ENCODE measurements at places on chromosomes 12 and 14. TPM values are rescaled to one million over a fixed set of nuclear protein-coding genes. Genes with fewer than 3 reads are reported as not detected.

DNA sequence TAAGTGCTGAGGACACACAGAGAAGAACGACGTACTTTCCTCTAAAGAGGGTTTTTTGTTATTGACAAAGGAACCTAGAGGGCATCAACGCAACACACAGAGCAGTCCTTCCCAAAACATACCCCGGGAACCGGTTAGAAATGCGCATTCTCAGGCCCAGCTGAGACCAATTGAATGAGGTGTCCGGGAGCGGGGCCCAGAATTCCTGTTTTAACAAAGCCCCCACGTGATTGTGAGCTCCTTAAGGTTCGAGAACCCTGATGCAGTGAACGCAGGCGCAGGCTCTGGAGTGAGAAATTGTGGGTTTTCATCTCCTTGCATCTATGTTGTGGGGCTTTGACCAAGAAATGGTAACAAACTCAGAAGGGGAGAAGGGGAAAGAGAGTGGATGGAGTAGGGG lies 51.0 kb upstream of the TBX3 start:
- H3K27me3 ChIP-seq: peaks cover 1% of the 10 kb centered on the region
- H3K27ac ChIP-seq: no peak overlapping the region
- H3K4me3 ChIP-seq: no peak overlapping the region
- no peaks in the 10 kb centered on the region for H3K36me3 ChIP-seq

Gene GPR137C
- total RNA-seq: 3.8 TPM

- no peaks in the 10 kb centered on the region for H3K4me1 ChIP-seq
- no peak for DNase-seq
- H3K27ac ChIP-seq: no peak overlapping the region
- H3K36me3 ChIP-seq: no peaks in the 10 kb centered on the region
- H3K4me3 ChIP-seq: no peak overlapping the region
These were observed 19.8 kb downstream of the MMAB start for GRCh38 chr12:109553483-109553882.

DNA sequence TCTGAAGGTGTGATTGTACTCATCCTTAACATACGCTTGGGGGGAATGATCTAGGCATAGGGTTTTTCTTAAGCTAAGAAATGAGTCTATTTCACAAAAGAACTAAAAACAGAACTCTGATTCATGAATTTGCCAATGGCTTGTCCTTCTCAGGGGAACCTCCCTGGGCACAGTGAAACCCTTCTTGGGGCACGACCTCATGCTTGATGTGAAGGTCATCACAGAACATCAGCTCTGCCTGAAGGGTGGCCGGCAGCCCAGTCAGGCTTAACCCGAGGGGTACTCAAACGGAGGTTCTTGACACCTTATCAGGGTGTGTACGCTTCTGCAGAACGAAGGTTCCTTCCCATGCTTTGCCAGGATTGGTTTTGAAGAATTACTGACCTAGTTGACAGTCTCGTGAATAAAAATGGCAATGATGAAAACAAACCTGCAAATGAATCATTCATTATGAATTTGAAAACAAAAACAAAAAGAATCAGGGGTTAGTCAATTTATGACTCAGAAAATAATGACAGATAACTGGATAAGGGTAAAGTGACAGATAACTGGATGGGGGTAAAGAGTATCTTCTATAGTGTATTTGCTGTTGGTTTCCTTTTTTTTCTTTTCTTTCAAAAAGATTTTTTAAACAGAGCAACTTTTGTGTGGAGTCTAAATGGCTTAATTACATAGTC lies 86.4 kb downstream of the GALNT8 start:
- no peak overlapping the region for H3K27ac ChIP-seq
- H3K36me3 ChIP-seq: no peaks in the 10 kb centered on the region
- H3K27me3 ChIP-seq: peaks cover 31% of the 10 kb centered on the region
- H3K4me3 ChIP-seq: no peak overlapping the region
- no peak for DNase-seq

- no peak for DNase-seq
- H3K27ac ChIP-seq: no peak overlapping the region
- peaks cover 4% of the 10 kb centered on the region for H3K27me3 ChIP-seq
- H3K4me3 ChIP-seq: no peak overlapping the region
- H3K4me1 ChIP-seq: no peaks in the 10 kb centered on the region
These were observed 154.5 kb downstream of the NDUFA12 start for GRCh38 chr12:94848966-94849365.

Gene ARMH4
- total RNA-seq: 3.0 TPM

GRCh38 chr14:31057701-31058364 lies 31.7 kb upstream of the STRN3 start:
- no peaks in the 10 kb centered on the region for H3K27me3 ChIP-seq
- H3K27ac ChIP-seq: no peak overlapping the region
- no peak for DNase-seq
- no peaks in the 10 kb centered on the region for H3K4me1 ChIP-seq

Gene DTX1
- total RNA-seq: 0.14 TPM

GRCh38 chr12:99087278-99087677 lies 442.2 kb downstream of the APAF1 start:
- H3K36me3 ChIP-seq: no peaks in the 10 kb centered on the region
- no peak overlapping the region for H3K27ac ChIP-seq
- H3K4me3 ChIP-seq: no peak overlapping the region
- H3K27me3 ChIP-seq: no peaks in the 10 kb centered on the region
- no peak for DNase-seq
- no peaks in the 10 kb centered on the region for H3K4me1 ChIP-seq

Gene STYK1
- 15.2 TPM for total RNA-seq

- no peaks in the 10 kb centered on the region for H3K27me3 ChIP-seq
- H3K27ac ChIP-seq: no peak overlapping the region
- H3K36me3 ChIP-seq: no peaks in the 10 kb centered on the region
- no peak overlapping the region for H3K4me3 ChIP-seq
These were observed 754.1 kb upstream of the MDGA2 start for GRCh38 chr14:48429512-48429911.

DNA sequence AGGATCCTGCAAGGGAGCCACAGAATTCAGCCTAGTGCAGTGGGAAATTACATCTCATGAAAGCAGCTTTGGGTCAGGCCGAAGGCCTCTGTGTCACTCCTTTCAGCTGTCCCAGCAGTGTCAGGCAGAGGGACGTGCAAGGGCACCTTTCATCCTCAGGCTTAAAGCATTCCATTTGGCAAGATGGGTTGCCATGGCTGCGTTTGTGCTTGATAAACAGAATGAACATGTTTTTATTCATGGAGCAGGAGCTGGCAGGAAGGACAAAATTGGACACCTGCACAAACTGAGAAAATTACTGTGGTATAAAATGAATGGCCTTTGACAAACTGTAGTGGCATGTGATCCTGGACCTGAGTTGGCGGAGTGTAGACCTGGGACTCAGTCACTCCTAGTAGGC lies 29.4 kb downstream of the ACAD10 start:
- no peaks in the 10 kb centered on the region for H3K27me3 ChIP-seq
- peaks cover 6% of the 10 kb centered on the region for H3K36me3 ChIP-seq
- no peak overlapping the region for H3K4me3 ChIP-seq
- peak; percentile 23 for DNase-seq

Gene TAS2R10
- 0.66 TPM for total RNA-seq

Gene RNASE11
- not detected for total RNA-seq

DNA sequence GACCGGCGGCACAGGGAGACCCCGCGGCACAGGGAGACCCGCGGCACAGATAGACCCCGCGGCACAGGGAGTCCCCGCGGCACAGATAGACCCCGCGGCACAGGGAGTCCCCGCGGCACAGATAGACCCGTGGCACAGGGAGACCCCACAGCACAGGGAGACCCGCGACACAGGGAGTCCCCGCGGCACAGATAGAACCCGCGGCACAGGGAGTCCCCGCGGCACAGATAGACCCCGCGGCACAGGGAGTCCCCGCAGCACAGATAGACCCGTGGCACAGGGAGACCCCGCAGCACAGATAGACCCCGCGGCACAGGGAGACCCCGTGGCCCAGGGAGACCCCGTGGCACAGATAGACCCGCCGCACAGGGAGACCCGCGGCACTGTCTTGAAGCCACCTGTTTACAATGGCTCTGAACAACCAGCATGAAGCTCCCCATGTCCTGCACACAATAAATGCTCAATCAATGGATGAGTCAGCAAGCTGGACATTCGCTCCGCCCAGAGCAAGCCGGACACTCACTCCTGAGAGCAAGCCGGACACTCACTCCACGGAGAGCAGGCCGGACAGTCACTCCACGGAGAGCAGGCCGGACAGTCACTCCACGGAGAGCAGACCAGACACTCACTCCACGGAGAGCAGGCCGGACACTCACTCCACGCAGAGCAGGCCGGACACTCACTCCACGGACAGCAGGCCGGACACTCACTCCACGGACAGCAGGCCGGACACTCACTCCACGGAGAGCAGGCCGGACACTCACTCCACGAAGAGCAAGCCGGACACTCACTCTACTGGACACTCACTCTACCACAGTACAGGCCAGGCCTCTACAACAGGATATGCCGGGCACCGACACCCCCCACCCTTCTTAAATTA lies 121.9 kb downstream of the RFLNA start:
- H3K27me3 ChIP-seq: no peaks in the 10 kb centered on the region
- H3K4me1 ChIP-seq: no peaks in the 10 kb centered on the region
- no peak overlapping the region for H3K4me3 ChIP-seq
- no peak for DNase-seq
- H3K36me3 ChIP-seq: peaks cover 5% of the 10 kb centered on the region

- no peaks in the 10 kb centered on the region for H3K36me3 ChIP-seq
- H3K27me3 ChIP-seq: no peaks in the 10 kb centered on the region
- H3K27ac ChIP-seq: peak overlapping the region; percentile 24
- peaks cover 34% of the 10 kb centered on the region for H3K4me1 ChIP-seq
- no peak overlapping the region for H3K4me3 ChIP-seq
- DNase-seq: peak; percentile 43
These were observed 4.7 kb downstream of the FGD6 start for GRCh38 chr12:95212586-95212985.

Measured in endothelial cell of umbilical vein (primary cell).